ENCODE measurements at places on chromosomes 1 and 21. TPM values are rescaled to one million over a fixed set of nuclear protein-coding genes. Genes with fewer than 3 reads are reported as not detected.

Gene PTPRU
- total RNA-seq: 0.74 TPM

Gene KLHDC7A
- total RNA-seq: not detected

Gene OSBPL9
- total RNA-seq: 56.1 TPM

Gene PPM1J
- total RNA-seq: 1.7 TPM

Gene NHLH1
- 0.22 TPM for total RNA-seq

Gene RIPPLY3
- not detected for total RNA-seq

Gene SERTAD4
- total RNA-seq: not detected
